CD4-positive, alpha-beta T cell treated with Interleukin-10 for 1 hour (primary cell): ENCODE measurements at places on chromosomes 12 and 14.

DNA sequence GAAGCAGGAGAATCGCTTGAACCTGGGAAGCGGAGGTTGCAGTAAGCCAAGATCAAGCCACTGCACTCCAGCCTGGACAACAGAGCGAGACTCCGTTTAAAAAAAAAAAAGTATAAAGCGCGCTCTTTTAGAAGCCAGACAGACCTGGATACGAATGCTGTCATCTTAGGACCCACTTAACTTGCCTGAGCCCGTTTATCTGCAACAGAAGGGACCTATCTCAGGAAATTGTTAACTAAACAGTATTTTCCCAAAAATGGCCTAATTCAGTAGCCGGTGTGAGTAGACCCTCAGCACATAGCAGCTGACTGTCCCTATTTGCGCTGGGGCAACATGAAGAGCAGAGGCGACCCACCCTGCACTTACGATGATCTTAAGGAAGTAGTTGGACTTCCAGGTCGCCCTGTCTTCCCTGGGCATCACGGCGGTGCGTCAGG, 529 bp downstream of the RPLP0 start:
- DNase-seq = no peak

- DNase-seq = no peak
These were observed 118.1 kb downstream of the SLC38A1 start for GRCh38 chr12:46150735-46151134.

DNA sequence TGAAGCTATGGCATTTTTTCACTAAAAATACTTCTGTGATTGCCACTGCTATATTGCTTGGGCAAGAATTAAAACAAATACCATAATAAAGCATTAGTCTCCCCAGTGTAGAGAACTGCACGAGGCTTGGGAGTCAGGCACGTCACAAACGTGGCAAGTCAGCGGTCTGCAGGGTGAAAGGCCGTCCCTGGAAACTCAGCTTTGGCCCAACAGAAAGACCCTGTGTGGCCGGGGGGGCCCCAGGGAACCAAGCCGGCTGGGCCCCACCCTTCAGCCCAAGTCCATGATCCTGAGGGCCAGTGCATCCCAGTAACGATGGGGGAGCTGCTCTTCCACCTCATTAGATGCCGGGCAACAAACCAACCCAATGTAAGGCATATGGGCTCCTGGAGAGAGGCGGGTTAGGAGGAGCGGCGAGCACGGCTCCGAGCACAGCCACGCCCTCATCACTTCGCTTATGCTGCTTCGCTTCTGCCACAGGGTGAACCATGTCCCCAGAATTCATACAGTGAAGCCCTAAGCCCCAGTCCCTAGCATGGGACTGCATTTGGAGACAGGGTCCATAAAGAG, 50.9 kb upstream of the GPR68 start:
- DNase-seq = no peak

DNA sequence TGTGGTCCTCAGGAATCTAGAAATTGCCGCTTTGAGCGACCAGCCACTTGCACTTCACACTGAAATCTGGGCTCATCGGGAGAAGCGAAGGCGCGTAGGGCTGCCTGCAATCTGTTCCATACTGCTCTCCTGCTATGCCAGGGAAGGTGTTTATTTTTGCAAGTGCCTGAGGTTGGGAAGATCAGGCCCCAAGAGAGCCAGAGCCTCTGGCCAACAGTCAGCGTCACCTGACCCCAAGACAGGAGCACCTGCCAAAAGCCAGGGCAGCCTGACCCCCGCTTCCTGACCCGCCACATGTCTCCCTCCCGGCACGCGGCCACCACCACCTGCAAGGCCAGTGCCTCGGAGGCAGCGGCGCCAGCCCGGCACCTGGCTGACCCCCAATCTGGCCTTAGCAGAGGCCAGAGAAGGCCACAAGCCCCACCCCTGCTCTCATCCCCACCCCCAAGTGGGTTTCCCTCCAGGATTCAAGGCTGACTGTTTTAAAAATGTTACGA, 94.4 kb downstream of the CHGA start:
- DNase-seq = no peak

DNA sequence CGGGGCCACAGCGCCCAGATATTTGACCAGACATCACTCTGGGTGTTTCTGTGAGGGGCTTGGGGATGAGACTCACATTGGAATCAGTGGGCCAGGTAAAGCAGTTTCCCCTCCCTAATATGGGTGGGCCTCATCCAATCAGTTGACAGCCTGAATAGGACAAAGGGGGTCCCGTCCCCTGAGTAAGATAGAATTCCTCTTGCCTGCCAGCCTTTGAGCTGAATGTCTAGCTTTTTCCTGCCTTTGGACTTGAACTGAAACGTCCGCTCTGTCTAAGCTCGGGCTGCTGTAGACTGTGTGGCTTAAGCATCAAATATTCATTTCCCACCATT, 88.8 kb upstream of the DIO3 start:
- no peak for DNase-seq

DNA sequence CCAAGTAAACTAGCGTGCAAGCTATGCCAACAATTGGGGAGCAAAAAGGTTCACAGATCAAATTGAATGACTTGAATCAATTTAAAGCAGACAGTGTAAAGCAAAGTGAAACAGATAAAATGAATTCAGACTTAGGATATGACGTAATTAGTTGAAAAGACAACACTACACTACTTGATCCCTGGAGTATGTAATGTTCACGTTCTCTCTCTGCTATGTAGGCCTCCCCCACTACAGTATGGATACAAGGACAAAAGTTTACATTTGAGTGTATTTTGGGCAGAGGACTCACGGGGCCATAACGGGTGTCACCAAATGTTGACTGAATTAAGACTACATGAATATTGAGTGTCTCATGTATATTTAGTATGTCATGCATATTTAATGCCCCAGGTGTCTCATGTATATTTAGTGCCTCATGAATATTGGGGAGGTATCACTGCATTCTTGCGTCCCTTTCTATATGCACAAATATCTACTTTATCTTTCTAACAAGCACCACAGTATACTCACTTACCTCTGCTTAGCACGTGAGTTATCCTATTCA, 44.5 kb downstream of the RERGL start:
- no peak for DNase-seq

DNA sequence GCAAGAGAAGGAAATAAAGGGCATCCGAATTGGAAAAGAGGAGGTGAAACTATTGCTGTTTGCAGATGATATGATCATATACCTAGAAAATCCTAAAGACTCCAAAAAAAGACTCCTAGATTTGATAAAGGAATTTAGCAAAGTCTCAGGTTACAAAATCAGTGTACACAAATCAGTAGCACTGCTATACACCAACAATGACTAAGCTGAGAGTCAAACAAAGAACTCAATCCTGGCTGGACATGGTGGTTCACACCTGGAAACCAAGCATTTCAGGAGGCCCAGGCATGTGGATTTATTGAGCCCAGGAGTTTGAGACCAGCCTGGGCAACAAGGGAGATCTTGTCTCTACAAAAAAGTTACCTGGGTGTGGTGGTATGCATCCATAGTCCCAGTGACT, 188.7 kb upstream of the PLXNC1 start:
- DNase-seq = no peak

DNA sequence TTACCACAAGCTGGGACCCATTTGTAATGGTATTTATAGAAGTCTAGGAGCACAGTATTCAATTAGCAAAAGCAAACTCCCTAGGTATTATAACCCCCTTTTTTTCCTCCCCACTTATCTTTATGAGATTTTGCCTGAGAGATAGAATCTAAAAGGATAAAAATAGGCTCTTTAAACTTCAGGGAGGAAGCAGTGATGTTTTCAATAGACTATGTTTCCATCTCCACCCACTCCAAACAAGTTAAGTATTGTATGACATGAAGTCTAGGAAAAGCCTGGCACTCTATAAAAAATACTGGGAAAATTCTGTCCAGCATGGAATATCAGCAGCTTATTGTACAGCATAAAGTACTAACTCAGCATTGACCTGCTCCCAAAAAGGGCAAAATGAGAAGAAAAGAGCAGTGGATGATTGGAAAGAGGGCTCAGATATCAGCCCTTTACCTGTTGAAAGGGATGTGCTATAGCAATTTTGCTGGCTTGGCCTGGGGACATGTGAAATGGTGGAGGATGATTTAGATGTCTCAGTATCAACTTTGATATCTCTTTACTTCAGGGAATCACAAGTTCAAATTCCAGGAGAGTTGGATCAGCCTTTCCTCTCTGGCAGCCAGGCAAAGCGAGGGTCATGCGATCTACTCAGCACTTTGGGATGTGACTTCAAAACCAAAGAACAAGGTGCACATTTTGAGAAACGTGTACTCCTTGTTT, 72.4 kb downstream of the IGF1 start:
- DNase-seq = no peak

DNA sequence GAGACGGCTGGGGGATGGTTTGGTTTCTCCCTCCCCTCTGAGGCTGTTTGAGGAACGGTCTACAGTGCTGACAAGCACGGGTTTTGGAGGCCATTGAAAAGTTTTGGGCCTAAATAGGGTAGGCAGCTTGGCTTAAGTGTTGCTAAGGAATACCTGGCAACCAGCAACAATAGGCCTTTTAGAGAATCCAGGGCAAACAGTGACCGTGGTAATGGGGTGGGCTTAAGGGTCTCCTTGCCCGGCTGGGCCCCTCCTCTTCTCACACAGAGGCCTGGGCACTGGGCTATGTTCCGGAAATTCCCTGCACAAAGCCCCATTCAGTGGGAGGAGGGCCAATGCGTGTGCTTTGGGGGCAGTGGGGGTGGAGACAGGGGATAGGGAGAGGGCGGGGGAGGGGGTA, 55.4 kb downstream of the ASCL1 start:
- DNase-seq = no peak

GRCh38 chr12:40224439-40225291, at the start of gene LRRK2:
LRRK2 (plus strand) TSS chr12:40224997; CDS start chr12:40225132, 135 bp downstream.
- peak; percentile 45 for DNase-seq

- DNase-seq = no peak
These were observed 11.9 kb downstream of the ADCY6 start for GRCh38 chr12:48776956-48777355.

GRCh38 chr12:62882696-62883095, 52.3 kb downstream of the PPM1H start:
- DNase-seq = no peak

DNA sequence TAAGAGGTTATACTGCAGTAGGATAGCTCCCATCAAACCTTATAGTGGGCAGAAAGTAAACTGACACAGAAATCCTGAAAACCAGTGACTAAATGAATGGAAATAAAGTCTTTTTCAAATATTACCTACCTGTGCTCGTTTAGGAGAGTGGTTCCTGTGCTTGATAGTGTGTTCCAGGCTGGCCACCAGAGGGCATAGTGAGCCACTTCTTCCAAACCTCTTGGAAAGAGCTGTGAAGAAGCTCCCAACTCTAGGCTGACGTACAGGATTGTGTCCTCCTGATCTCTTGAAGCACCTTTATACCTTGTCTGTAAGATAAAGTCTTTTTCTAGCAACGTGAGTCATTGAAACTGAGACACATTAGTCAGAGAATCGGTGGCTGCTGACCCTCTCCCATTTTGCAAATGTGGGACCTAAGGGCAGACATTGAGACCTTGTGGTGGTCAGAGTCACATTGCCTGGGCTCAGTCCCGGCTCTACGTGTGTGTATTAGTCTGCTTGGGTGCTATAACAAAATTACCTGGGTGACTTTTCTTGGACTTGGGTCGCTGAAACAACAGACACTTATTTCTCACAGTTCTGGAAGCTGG, 17.6 kb downstream of the TDP1 start:
- DNase-seq = peak; percentile 51

DNA sequence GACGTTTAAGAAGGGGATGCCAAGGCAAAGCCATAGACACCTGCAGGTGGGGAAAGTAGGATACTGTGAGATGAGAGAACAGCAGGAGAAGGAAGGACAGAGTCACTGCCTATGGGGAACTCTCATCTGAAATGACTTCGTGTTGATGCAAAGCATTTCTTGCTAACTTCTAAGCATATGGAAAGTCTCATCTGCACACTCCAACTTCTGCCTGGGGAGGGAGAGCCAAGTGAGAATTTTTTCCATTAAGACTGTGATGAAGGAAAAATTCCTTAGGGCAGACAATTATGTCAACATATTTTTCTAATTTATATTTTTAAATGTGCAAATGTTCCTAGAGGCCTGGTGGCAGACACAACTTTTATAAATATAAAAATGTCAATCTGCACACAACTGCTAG, 115.3 kb downstream of the IPO8 start:
- no peak for DNase-seq

DNA sequence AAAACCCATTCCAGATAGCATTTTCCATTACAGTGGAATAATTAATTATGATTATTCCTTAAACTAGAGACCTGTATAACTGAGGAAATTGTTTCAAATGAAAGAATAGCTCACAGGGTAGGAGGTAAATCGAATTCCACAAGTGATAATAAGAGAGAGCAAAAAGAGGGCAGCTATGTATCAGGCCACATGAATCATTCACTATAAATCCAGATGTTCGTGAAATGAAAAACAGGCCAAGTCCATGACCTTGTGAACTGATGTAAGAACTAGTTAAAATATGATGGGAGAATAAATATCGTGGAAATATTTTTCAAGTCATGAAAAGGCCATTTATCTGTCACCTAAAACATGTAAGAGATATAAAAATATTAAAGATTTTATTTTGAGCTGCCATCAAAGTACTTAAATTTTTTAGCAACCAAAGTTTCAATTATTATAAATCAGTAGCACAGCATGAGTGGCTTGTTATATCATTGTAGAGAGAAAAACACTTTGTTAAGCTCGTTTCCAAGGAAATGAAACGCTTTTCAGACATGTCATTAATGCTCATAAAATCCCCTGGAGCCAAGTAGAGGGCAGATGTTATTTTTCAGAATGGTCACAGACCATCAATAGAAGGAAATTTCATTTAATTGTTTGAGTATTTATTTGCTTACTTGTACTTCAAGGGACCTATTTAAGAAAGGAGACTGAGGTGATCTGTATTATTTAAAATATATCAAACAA, 120.6 kb upstream of the CDKN3 start:
- DNase-seq = no peak

- DNase-seq = no peak
These were observed 9.6 kb upstream of the NEDD1 start for GRCh38 chr12:96897421-96897820.

- DNase-seq = peak; percentile 16
These were observed 15.6 kb downstream of the ACVRL1 start for GRCh38 chr12:51922762-51923505.

GRCh38 chr14:70266157-70266556, 77.4 kb upstream of the SLC8A3 start:
- DNase-seq = no peak

DNA sequence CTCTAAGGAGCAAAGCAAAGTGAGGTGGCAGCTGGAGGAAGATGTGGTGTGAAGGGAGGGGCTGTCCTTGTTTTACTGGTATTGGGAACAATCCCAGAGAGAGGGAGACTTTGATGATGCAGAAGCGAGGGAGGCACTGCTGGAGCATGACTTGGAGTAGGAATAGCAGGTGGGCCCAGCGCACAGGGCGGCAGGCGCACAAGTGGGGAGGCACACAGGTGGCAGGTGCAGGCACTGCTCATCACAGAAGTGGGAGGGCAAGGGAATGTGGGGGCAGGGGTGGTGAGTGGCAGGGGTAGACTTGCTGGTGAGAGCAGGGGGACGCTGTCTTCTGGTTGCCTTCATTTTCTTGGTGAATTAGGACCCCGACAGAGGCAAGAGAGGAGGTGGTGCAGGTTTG, 11.5 kb upstream of the IFI27 start:
- no peak for DNase-seq

DNA sequence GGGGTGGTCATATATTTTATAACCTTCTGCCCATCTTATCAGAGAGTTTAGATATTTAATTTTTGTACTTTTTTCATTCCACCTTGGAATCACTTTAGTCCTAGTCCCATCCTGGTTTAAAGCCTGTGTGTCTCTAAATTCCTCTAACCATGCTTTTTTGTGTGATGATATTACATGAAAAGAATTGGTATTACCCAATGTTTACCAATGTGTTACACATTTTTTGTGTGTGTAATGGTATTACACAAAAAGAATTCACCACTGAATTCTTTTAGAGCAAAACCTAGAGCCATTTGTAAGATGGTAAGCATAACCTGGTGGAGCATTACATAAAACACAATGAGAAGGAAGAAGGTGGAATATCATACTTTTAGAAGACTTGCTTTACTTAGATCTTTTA, 77.5 kb downstream of the FAR2 start:
- DNase-seq = no peak
